ENCODE measurements at places on chromosomes 1 and 21.

GRCh38 chr21:16563795-16564194, 834.0 kb downstream of the USP25 start:
- no peak for DNase-seq

GRCh38 chr1:107877092-107877491, 87.9 kb downstream of the VAV3 start:
- no peak for DNase-seq

DNA sequence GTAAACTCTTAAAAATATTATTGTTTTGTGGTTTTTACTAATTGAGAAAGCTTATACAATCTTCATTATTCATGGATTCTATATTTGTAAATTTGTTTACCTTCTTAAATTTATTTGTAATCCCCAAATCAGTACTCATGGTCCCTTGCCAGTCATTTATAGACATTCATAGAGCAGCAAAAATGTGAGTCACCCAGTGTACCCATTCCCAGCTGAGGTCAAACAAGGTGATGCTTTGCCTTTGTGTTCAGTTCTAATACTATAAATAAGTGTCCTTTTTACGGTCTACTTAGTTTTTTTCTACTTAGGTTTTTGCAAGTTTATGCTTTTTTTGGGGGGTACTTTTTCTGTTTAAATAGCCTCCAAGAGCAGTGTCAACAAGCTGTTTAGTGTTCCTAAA, 36.1 kb downstream of the SORT1 start:
- DNase-seq = no peak

GRCh38 chr1:220817907-220818306, 31.2 kb downstream of the MTARC1 start:
- DNase-seq = no peak

GRCh38 chr1:45542591-45542990, 8.0 kb upstream of the AKR1A1 start:
- no peak for DNase-seq

GRCh38 chr1:179015396-179015795, 10.3 kb upstream of the FAM20B start:
- no peak for DNase-seq

- no peak for DNase-seq
Measured at GRCh38 chr1:15173863-15174614, 20.5 kb downstream of the TMEM51 start.

DNA sequence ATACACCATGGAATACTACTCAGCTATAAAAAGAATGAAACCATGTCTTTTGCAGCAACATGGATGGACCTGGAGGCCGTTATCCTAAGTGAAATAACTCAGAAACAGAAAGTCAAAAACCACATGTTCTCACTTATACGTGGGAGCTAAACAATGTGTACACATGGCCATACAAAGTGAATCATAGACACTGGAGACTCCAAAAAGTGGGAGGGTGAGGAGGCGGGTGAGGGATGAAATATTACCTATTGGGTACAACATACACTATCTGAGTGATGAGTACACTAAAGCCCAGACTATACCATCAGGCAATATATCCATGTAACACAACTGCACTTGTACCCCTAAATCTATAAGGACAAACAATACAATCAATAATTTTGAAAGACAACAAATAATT, 39.5 kb upstream of the FAM20B start:
- DNase-seq = no peak

DNA sequence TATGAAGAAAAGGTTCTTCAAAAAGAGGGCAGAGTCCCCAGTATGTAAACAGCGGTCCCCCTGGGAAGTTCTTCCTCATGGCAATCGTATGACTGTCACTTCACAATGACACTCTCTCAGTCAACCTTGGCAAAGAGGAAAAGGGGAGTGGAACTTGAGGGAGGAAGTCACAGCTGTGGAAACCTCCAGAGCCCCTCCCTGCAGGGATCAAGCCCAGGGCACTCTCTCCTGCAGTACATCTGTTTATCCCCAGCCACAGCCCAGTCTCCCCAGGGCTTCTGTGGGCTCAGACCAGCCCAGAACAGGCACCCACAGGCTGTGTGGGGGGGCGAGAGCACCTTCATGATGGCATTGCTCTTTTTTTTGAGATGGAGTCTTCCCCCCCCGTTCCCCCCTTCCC, 2.0 kb downstream of the ATP13A2 start:
- DNase-seq = no peak

- DNase-seq = no peak
Measured at GRCh38 chr1:22118291-22118992, 24.5 kb downstream of the WNT4 start.

GRCh38 chr21:39087238-39088030, 95.8 kb downstream of the PSMG1 start:
- no peak for DNase-seq

GRCh38 chr1:89051955-89052312, 13.1 kb downstream of the GBP1 start:
- no peak for DNase-seq

DNA sequence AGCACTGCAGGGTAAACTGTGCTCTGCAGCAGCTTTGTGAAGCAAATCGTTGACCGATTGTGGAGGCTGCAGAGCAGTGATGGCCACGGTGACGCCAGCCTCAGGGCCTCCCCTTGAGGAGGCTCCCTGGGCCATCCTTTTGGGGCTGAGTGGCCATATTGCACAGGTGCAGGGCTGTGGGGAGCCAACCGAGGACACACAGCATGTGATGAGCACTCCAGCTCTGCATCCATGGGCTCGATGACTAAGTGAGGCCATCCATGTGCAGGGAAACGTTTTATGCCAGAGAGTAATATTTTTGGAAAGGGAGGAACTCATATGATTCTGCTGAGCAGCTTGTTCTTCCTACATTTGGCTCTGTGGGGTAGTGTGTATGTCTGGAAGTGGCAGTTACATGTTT, 24.6 kb downstream of the KCNK1 start:
- no peak for DNase-seq

GRCh38 chr1:93753791-93754763, 72.4 kb upstream of the BCAR3 start:
- DNase-seq = no peak

GRCh38 chr1:95325349-95325748, 91.3 kb downstream of the RWDD3 start:
- DNase-seq = no peak

GRCh38 chr1:185987611-185988321, 253.6 kb downstream of the HMCN1 start:
- no peak for DNase-seq

GRCh38 chr1:6006882-6007281, 14.7 kb upstream of the NPHP4 start:
- DNase-seq = no peak

DNA sequence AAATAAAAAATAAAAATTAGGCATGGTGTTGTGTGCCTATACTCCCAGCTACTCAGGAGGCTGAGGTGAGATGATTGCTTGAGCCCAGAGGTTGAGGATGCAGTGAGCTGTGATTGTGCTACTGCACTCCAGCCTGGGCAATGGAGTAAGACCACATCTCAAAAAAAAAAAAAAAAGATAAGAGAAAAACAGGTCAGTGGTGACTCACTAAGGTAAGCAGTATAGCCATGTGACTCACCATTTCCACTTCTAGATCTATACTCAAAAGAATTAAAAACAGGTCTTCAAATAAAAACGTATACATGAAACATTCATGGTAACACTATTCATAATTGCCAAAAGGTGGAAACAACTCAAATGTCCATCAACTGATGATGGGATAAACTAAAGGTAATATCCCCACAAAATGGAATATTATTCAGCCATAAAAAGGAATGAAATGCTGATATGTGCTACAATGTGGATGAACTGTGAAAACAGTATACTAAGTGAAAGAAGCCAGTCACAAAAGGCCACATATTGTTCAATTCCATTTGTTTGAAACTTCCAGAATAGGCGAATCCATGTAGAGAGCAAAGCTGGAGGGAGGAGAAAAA, 75.1 kb downstream of the ZNF281 start:
- no peak for DNase-seq

- DNase-seq = no peak
Measured at GRCh38 chr1:78143152-78143551, 97.4 kb downstream of the GIPC2 start.

DNA sequence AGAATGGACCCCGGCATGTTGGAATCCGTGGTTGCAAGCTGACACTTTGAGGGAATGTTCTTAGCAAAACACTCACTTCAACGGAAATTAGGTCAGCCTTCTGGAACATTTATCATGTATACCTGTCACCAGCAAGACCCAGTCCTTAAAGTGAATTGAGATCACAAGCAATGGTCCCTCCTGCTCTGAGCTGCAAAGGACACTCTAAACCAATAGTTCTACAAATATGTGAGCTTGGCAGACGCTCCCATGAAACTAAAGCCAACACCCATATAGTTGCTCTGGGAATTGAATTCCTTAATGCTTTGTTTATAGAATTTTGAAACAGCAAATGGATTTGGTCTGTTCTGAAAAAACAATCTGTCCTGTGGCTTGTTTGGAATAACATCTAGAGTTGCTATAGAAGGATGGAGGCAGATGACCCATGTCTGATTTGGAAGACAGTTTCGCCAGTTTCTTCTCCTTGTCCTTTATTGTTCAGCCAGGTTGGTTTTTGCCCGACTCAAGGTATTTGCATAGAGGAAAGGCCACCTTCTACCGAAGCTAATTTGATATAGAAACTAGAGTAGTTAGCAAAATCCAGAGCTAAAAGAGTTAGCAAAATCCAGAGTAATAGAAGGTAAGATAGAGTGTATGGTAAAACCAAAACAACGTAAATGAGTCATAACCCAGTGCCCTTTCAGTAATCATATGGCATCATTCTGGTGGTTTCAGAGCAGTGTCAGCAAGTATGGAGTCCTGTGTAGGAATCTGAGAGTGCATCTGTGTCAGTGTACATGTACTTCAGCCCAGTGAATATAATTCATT, 236.2 kb downstream of the NFIA start:
- no peak for DNase-seq

GRCh38 chr1:2445823-2446215, 30.3 kb upstream of the PLCH2 start:
- DNase-seq = no peak

- no peak for DNase-seq
Measured at GRCh38 chr1:60063561-60063960, 10.0 kb downstream of the C1orf87 start.

- DNase-seq = no peak
Measured at GRCh38 chr1:117567435-117567834, 38.4 kb upstream of the TENT5C start.

- DNase-seq = no peak
Measured at GRCh38 chr1:205680073-205680851, at the start of gene SLC45A3. SLC45A3 (minus strand) TSS chr1:205680509; CDS start chr1:205664656, 15,853 bp downstream.

- no peak for DNase-seq
Measured at GRCh38 chr1:205043866-205044265, 854 bp downstream of the CNTN2 start.

- DNase-seq = no peak
Measured at GRCh38 chr1:33288976-33289857, 31.7 kb downstream of the A3GALT2 start.

DNA sequence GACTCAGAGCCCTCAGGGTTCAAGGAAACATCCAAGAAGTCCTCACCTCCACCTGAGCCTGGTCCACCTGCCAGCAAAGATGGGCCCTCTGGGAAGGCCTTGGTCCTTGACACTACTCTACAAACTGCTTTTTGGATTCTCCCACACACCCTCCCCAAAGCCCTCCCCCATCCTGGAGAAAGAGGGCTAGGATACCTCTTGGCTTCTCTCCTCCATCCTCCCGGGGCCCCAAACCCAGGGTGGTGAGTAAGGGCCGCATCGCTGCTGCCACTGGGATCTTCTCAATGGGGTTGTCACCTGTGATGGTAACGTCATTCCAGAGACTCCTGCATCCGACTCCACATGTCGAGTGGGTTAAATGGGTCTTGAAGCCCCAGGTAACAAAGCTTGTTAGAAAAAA, 26.6 kb downstream of the MATN1 start:
- no peak for DNase-seq

DNA sequence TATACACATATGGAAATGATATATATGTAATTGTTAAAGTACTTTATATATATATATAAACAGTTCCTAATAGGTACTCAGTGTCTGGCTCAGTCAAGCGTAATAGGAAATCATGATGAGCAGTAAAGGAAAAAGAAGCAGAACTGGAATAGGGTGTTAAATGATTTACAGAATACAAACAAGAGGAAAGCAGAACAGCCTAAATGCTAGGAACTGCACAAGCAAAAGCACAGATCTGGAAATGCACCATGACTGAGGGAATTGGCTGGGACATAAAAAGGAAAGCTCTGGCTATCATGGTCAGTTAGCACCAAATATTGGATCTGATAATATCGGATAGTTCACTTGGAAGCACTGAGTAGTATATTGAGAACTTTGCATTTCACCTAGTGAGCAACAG, 51.8 kb downstream of the SLC44A5 start:
- DNase-seq = no peak

GRCh38 chr21:41507521-41508414, at the start of gene TMPRSS2:
TMPRSS2 (minus strand) TSS chr21:41508158; CDS start chr21:41498133, 10,025 bp downstream.
- no peak for DNase-seq

GRCh38 chr1:47554901-47555300, 117.1 kb downstream of the FOXD2 start:
- DNase-seq = no peak

DNA sequence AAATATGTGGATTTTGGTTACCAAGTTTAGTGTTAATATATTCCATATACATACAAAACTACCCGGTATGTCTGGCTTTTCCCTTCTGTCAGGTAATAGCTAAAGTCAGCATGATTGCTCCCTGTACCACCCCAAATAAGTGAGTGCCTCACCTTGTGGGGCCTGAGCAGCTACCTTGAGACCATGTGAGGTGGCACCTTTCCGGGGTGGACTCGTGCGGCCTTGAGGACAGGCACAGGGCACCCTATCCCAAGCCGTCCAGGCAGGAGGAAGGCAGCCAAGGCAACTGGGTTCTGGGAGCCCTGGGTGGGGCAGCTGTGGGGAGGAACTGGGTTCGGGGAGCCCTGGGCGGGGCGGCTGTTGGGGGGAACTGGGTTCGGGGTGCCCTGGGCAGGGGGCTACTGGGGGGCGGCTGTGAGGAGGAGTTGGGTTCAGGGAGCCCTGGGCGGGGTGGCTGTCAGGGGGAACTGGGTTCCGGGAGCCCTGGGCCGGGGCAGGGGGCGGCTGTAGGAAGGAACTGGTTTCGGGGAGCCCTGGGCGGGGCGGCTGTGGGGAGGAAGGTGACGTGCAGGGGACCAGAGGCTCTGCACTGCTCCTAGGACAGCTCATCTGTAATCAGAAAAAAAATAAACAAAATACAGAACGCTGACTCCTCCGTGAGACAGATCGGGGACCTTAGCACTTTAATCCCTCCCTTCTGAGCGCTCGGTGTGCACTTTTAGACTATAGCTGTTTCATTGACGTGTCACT, 63.3 kb downstream of the POFUT2 start:
- no peak for DNase-seq

DNA sequence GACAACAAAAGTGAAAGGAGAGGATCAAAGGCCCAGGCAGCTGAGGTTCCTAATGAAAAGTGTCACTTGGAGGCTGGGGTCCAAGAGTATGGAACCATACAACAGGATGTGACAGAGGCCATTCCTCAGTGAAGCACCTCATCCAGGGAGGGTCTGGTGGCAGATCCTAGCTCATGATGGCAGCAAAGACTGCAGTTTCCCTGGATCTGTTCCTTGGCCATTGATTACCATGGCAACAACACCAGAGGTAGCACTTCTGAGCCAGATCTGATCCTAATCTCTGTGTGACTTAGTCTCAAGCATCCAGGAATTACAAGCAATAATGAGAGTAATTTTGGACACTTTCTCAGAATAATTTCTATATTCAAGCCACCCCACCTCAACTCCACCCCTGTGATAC, 12.9 kb downstream of the FAM177B start:
- DNase-seq = no peak

Data from NCI-H1417 treated with DMSO at 0.1 percent for 48 hours (cell line).